ENCODE measurements at places on chromosomes 6 and 20.

DNA sequence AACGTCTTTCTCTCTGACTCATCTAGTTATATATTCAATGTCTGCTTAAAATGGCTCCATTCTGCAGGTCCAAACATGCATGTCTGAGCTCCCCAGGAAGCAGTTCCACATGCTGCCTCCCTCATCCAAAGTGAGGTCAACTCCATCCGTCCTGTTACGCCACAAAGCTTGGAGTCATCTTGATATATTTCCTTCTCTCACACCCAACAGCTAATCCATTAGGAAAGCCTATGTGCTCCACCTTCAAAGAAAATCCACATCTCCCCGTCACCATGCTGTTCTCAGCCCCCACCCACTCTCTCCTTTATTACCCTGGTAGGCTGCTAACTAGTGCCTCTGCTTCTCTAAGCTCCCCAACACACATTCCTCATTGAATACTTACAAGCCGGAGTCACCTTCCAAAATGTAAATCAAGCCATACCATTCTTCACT, 130.2 kb upstream of the SYNDIG1 start:
- DNase-seq, result no peak

GRCh38 chr6:89360415-89360999, 8.0 kb upstream of the UBE2J1 start:
- DNase-seq, result no peak

DNA sequence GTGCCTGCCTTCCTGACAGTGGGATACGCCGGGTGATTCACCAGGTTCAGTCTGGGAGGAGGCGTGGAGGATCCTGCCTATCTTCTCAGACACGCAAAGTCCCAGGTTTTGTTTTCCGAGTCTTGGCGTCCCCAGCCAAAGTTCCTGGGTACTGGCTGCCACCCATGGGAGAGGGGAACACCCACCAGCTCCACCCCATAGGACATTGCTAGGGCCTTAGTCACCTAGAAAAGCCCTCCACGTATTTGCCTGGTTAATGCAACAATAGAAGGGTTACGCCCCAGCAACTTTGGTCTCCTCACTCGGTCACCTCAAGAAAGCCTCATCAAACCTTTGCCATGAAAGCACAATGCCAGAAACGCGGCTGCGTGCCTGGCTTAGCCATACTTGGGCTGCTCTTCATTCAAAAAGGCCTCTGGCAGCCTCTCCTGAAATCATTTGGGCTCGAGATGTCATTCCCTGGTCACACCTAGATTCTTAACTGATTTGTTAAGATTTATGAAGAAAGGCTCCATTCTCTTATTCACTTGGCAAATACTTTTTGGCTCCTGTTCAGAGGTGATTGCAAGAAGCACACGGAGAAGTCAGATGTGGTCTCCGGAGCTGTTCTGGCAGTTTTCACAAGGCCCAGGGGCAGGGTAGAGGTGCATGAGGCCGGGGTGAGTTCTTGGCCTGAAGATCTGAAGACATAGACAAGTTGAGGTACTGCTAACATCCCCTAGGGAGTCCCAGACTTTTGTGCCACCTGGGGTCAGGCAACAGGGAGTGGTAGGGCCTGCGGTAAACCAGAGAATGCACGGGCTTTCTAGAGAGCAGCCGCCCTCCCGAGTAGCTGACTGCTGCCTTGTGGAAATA, 35.5 kb upstream of the ZNF133 start:
- DNase-seq, result no peak

GRCh38 chr6:154605882-154606370, 95.4 kb upstream of the CNKSR3 start:
- DNase-seq, result no peak

DNA sequence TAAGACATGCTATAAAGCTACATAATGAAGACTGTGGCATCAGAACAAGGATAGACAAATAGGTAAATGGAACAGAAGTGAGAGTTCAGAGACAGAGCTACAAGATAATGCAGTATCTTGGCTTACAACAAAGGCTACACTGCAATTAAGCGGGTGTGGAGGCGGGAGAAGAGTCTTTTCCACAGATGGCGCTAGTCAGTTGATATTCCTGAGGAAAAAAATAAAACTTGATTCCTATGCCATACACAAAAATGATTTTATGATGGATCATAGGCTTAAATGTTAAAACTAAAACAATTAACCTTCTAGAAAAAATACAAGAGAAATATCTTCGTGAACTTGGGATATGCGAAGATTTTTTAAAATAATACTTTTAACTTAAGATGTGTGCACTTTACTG, 31.0 kb downstream of the RIN2 start:
- DNase-seq, result no peak

GRCh38 chr6:3330199-3330598, 71.5 kb downstream of the PSMG4 start:
- no peak for DNase-seq

- DNase-seq, result peak; percentile 67
These were observed 504 bp downstream of the VPS16 start for GRCh38 chr20:2840967-2841531.

DNA sequence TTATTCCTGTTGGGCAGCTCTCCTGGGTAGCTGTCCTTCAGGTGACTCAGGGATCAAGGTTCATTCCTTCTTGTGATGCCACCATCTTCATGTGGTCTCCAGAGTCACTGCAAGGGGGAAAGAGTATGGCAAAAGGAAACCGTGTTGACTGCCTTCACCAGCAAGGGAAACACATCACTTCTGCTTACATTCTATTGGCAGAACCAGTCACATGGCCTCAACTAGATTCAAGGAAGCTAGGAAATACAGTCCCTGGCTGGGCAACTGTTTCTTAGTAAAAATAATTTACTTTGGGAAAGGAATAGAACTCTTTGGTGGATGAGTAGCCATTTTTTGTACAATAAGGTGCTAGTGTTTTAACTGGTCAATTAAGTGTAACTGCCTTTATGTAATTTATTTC, 5.3 kb downstream of the ANKRD6 start:
- DNase-seq, result no peak

GRCh38 chr6:7144872-7145584, 37.3 kb downstream of the RREB1 start:
- no peak for DNase-seq

- no peak for DNase-seq
These were observed 219.4 kb downstream of the SOD2 start for GRCh38 chr6:159473475-159474263.

DNA sequence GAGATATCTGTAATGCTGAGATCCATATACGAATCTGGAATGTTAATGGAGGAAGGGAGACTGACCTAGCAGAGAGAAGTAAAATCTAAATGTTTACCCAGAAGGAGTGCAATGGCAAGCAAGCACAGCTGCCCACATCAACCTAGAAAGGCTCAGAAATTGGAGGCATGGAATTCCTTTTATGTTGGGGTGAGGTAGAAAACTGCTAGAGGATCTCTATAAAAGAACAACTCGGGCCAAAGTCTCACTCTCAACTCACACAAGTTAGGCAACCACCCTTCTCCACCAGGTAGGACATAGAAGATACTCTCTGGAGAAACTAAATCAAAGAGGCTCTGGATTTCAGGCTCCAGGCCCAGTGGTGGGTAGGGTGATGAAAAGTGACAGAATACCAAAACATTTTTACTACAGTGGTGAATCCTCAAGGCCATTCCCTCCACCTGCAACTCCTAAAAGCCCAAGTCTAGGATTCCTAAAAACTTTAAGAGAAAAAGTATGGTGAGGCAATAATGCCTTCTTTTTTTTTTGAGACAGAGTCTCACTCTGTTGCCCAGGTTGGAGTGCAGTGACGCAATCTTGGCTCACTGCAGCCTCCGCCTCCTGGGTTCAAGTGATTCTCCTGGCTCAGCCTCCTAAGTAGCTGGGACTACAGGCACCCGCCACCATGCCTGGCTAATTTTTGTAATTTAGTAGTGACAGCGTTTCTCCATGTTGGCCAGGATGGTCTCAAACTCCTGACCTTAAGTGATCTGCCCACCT, 9.5 kb upstream of the ADGRG6 start:
- no peak for DNase-seq

GRCh38 chr6:157764178-157765068, 58.6 kb upstream of the SNX9 start:
- DNase-seq, result peak; percentile 100

DNA sequence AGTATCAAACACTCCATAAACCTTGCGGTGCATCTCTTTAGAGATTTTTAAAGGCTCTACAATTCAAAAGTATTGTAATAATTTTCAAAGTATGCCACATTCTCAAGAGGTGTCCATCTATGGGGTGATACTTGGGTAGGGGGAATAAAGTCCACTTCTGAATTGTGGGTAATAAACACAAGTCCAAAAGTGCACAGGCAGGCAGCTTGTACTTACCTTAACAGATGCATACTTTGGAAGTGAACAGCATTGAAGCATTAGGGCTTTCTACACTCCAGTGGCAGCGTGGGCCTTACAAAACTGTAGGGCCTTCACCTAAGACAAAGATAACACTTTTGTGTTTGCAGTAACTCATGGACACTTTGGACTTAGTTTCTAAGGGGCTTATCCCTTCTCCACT, 58.6 kb downstream of the AIG1 start:
- DNase-seq, result no peak

DNA sequence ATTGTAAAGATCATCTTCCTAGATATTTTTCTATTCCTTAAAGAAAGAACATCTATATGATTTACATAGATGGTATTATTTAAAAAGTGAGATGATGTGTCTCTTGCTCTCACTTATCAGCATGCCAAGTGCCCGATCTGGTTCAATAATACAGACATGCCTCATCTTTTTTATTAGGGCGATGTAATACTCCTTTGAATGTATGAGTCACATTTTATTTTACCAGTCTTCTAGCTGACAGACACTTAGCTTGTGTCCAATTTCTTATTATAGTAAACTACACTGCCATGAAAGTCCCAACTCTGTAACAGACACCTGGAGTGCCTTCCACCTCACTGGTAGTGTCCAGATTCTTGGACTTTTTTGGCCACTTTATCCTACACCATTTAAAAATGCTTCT, 586.6 kb upstream of the BTBD3 start:
- no peak for DNase-seq

Measured in fibroblast of pulmonary artery (primary cell).